Adrenal gland (tissue), 19 donors: ENCODE measurements at places on chromosomes 1 and 21. TPM values are rescaled to one million over a fixed set of nuclear protein-coding genes. Genes with fewer than 3 reads are reported as not detected.
A peak's percentile ranks its signal among the peaks of the same experiment; 100 is the strongest.

The FAM167B gene
- polyA plus RNA-seq = 5.8 TPM

The KIF1B gene
- polyA plus RNA-seq = 12.9 TPM

- no peak for DNase-seq
- peaks cover 10% of the 10 kb centered on the region for H3K4me1 ChIP-seq
- no peak overlapping the region for H3K27ac ChIP-seq
- H3K36me3 ChIP-seq = no peaks in the 10 kb centered on the region
- no peak overlapping the region for H3K4me3 ChIP-seq
Measured at GRCh38 chr1:179742291-179742690, 800 bp upstream of the FAM163A start.

DNA sequence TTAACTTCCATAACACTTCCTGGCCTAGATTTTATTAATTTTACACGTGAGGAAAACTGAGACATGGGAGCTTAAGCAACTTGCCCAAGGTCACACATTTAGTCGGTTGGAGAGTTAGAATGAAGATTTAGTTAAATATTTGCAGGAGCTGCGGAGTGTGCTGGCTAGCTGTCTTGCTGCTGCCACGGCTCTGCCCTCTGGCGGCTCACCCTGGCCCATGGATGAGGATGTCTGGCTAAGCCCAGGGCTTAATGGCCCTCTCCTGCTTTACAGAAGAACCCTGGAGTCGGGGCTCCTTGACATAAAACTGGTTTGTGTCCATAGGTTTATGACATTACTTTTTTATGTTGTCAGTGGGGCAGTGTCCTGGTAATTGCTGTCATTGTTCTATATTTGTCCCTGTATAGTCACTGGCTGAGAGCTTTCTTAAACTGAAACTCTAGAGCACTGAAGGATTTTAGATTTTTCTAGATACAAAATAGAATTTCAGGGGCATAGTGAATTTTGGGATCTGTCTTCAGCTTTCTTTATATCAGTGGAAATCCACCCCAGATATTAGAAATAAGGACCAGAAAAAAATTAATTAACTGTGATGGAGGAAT is 88.9 kb upstream of the WLS start:
- H3K36me3 ChIP-seq = no peaks in the 10 kb centered on the region
- H3K27me3 ChIP-seq = no peaks in the 10 kb centered on the region
- no peak overlapping the region for H3K4me3 ChIP-seq

The S100A1 gene
- 1.1 TPM for polyA plus RNA-seq

- peaks cover 5% of the 10 kb centered on the region for H3K4me1 ChIP-seq
- H3K36me3 ChIP-seq = no peaks in the 10 kb centered on the region
- no peak overlapping the region for H3K27ac ChIP-seq
- no peak overlapping the region for H3K4me3 ChIP-seq
- no peaks in the 10 kb centered on the region for H3K27me3 ChIP-seq
Measured at GRCh38 chr1:183607322-183607980, 17.2 kb upstream of the NCF2 start.

DNA sequence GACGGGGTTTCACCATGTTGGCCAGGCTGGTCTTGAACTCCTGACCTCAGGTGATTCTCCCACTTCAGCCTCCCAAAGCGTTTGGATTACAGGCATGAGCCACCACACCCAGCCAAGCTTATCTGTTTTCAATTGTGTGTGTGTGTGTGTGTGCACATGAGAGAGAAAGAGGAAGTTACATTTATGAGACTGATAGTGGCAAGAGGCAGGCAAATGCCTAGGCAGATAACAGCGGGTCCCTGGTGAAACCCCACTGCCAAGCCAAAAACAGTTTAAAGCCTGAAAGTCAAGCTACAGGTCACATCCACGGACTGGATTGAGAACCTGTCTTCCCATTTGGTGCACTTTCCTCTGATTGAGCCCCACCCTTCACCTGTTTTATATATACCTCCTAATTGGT is 35.1 kb upstream of the IFNGR2 start:
- H3K27ac ChIP-seq = no peak overlapping the region
- H3K27me3 ChIP-seq = no peaks in the 10 kb centered on the region
- no peaks in the 10 kb centered on the region for H3K4me1 ChIP-seq
- H3K4me3 ChIP-seq = no peak overlapping the region
- H3K36me3 ChIP-seq = no peaks in the 10 kb centered on the region
- DNase-seq = no peak

The SPRR3 gene
- polyA plus RNA-seq = 2.9 TPM

The CELA3A gene
- polyA plus RNA-seq = 2.3 TPM

DNA sequence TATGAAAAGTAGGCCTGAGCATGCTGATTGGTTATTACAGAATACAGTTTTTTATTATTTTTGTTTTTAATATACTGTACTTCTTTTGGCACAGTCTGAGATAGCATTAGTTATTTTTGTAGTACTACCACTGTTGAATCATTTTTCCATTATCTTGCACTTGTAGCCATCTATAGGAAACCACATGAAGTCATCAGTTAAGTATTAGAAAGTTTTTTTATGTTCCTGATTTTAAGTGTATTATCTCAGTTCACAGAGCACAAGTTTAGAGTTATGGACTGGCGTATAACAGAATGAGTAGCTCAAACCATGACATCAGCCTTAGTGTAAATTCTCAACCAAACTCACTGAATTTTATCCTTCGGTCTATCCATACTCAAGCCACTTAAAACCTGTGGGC is 22.8 kb downstream of the DHX9 start:
- no peak for DNase-seq
- no peaks in the 10 kb centered on the region for H3K36me3 ChIP-seq
- no peaks in the 10 kb centered on the region for H3K4me1 ChIP-seq
- no peak overlapping the region for H3K4me3 ChIP-seq
- no peaks in the 10 kb centered on the region for H3K27me3 ChIP-seq

GRCh38 chr1:6180707-6181311 is 688 bp upstream of the CHD5 start:
- H3K36me3 ChIP-seq = peaks cover 9% of the 10 kb centered on the region
- peaks cover 41% of the 10 kb centered on the region for H3K27me3 ChIP-seq
- no peak overlapping the region for H3K4me3 ChIP-seq
- H3K27ac ChIP-seq = no peak overlapping the region
- H3K4me1 ChIP-seq = no peaks in the 10 kb centered on the region

DNA sequence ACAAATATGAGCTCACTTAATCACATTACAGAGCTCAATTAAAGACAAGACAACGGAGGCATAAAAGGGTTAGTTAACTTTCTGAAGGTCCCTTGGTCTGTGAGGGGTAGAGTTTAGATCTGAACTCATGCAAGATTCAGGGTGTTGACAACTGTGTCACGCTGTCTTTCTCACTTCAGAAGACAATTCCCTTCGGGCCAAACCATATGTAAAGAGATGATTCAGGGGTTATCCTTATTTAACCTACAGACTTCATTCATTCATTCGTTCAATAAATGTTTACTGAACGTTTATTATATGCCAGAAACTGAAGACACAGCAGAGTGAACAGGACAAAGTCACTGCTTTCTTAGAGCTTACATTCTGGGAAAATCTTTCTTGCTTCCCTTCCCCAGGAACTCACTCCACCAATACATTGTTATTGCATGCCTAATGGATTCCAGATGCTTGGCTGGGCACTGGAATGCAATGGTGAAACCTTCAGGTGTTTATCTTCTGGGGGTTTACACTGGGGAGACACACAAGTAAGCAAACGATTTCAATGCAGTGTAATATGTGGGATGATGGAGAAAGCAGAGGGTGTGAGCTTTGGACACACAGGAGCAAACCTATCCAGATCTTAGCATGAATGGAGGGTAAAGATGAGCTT is 6.4 kb downstream of the XCL1 start:
- H3K36me3 ChIP-seq = no peaks in the 10 kb centered on the region
- H3K27ac ChIP-seq = no peak overlapping the region
- H3K4me3 ChIP-seq = no peak overlapping the region
- DNase-seq = no peak

The C1orf115 gene
- 7.3 TPM for polyA plus RNA-seq

The IGSF3 gene
- 2.9 TPM for polyA plus RNA-seq

- H3K4me1 ChIP-seq = no peaks in the 10 kb centered on the region
- no peaks in the 10 kb centered on the region for H3K27me3 ChIP-seq
- no peaks in the 10 kb centered on the region for H3K36me3 ChIP-seq
Measured at GRCh38 chr1:76239470-76239918, 164.9 kb downstream of the ST6GALNAC3 start.

The DISC1 gene
- polyA plus RNA-seq = 1.0 TPM

DNA sequence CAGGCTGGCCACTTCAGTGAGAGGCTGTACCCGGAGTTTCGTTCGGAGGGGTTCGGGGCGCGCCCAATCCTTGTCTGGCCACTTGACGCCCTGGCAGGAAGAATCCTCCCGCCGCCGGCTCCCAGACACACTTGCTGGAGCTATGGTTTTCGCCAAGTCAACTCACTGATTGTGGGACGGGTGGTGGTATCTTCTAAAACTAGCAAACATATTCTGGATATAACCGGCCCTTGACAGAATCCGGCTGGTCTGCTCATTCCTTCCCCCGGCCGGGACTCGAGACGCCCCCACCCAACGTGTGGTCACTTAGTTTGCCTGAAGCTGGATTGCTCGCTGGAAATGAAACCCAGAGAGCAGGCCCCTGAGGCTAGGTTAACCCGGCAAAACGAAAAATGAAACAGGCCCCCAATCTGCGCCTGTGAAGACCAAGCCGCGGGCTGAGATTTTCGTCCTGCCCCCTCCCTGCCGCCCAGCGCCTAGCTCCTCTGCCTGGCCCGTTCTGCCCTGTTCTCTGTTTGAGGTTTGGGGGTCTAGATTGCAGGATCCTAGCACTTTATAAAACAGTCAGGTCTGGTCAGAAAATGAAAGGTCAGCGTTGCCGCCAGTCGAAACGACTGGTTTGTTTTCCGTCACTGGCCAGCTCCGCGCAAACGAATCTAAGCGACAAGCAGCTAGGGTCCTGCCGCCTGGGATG is 4.6 kb downstream of the GFI1 start:
- peaks cover 49% of the 10 kb centered on the region for H3K4me1 ChIP-seq
- DNase-seq = no peak
- no peaks in the 10 kb centered on the region for H3K36me3 ChIP-seq
- no peak overlapping the region for H3K27ac ChIP-seq
- H3K27me3 ChIP-seq = peaks cover 65% of the 10 kb centered on the region

The SERPINC1 gene
- 0.49 TPM for polyA plus RNA-seq

- DNase-seq = no peak
- no peak overlapping the region for H3K27ac ChIP-seq
- H3K27me3 ChIP-seq = no peaks in the 10 kb centered on the region
- peaks cover 5% of the 10 kb centered on the region for H3K4me1 ChIP-seq
- no peak overlapping the region for H3K4me3 ChIP-seq
Measured at GRCh38 chr1:206742719-206743383, 27.7 kb upstream of the IL19 start.

DNA sequence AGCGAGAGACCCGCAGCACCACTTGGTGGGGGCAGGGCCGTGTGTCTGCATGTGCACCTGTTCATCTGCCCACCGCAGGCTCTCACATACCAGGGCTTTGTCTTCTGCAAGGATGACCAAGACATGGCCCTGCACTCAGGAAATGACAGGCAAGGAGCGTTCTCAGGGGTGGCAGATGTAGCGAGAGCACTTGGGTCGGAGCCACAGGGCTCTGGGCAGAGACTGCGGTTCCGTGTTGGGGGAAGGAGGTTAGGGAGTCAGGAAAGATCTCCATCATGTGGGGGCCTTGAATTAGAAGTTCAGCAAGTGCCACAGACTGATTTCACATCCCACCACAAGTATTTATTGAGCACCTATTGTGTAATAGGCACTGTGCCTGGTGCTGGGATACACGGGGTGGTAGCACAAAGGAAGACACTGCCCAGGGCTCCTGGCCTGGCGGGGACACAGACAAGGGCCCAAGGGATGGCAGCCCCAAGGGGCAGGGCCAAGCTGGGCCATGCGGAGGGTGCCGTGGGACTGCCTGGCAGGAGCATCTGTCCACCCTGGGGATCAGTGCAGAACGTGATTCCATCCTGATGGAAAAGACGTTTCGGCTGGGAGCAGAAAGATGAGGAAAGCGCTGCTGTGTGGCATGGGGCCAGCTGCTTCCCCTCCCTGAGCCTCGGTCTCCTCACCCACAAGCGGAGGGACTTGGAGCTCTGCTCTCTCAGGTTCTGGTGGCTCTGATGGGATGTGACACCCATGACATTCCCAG is 11.4 kb upstream of the SPSB1 start:
- DNase-seq = no peak
- H3K27ac ChIP-seq = no peak overlapping the region
- no peak overlapping the region for H3K4me3 ChIP-seq
- H3K4me1 ChIP-seq = peaks cover 16% of the 10 kb centered on the region
- no peaks in the 10 kb centered on the region for H3K27me3 ChIP-seq

DNA sequence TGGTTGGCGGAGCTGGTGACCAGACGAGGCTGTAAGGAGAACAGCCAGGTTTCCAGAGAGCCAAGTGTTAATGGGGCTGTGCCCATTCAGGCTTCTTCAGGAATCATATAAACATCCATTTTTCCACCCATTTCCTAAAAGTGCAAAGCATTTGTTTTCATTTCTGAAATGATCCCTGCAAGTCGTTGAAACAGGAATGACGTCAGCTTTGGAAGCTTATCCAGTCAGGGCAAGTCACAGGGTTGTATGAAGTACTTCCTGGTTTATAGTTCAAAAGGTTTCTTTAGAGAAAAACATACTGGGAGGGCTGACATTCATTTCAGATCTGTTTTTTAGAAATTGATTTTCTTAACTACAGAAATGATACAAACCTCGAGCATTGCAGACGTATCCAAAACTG is 29.2 kb downstream of the IGSF5 start:
- no peaks in the 10 kb centered on the region for H3K4me1 ChIP-seq
- H3K4me3 ChIP-seq = no peak overlapping the region
- no peaks in the 10 kb centered on the region for H3K36me3 ChIP-seq
- no peaks in the 10 kb centered on the region for H3K27me3 ChIP-seq
- no peak for DNase-seq

The EDARADD gene
- polyA plus RNA-seq = 0.26 TPM

- H3K4me3 ChIP-seq = no peak within 1 kb of the TSS
- H3K27me3 ChIP-seq = no peaks in the 10 kb centered on the region
- no peaks in the 10 kb centered on the region for H3K36me3 ChIP-seq
- no peaks in the 10 kb centered on the region for H3K4me1 ChIP-seq
- peak; percentile 26 for DNase-seq
Measured at GRCh38 chr1:203351037-203351625, at the start of gene FMOD. Gene FMOD (minus strand): TSS chr1:203351122. CDS start chr1:203348270, 2,852 bp downstream.
